Psoas muscle (tissue), 8 donors: ENCODE measurements at places on chromosomes 3 and 15. TPM values are rescaled to one million over a fixed set of nuclear protein-coding genes. Genes with fewer than 3 reads are reported as not detected.
A peak's percentile ranks its signal among the peaks of the same experiment; 100 is the strongest.

GRCh38 chr15:71730277-71731144, 79.8 kb upstream of the NR2E3 start:
- no peak for DNase-seq

- DNase-seq: no peak
Measured at GRCh38 chr15:74725225-74725774, at the start of gene CYP1A1. Gene CYP1A1, minus strand, starts transcription at chr15:74725528. Its CDS starts 2,431 bp downstream, at chr15:74723097.

Gene LRRC31
- 0.01 TPM for polyA plus RNA-seq

DNA sequence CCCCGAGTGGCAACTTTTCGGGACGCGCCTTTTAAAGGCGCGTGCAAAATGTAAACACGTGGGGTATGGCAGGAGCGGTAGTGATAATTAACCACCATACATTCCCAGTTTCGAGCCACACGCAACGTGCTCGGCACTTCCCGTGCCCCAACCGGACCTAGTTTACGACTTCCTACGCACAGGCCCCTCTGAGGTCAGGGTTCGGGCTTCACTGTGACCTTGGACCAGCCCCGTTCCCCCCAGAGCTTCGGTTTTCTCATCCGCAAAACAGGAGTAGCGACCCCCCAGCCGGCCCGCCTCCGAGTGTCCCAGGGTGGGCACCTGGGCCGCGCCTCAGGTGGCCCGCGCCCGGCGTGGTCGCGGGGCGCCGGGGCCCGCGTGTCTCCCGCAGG, 451 bp downstream of the CHCHD4 start:
- DNase-seq: peak; percentile 86

- no peak for DNase-seq
Measured at GRCh38 chr15:40750885-40751284, 4.2 kb downstream of the RMDN3 start.

- no peak for DNase-seq
Measured at GRCh38 chr3:12585970-12586369, 29.1 kb downstream of the MKRN2 start.

DNA sequence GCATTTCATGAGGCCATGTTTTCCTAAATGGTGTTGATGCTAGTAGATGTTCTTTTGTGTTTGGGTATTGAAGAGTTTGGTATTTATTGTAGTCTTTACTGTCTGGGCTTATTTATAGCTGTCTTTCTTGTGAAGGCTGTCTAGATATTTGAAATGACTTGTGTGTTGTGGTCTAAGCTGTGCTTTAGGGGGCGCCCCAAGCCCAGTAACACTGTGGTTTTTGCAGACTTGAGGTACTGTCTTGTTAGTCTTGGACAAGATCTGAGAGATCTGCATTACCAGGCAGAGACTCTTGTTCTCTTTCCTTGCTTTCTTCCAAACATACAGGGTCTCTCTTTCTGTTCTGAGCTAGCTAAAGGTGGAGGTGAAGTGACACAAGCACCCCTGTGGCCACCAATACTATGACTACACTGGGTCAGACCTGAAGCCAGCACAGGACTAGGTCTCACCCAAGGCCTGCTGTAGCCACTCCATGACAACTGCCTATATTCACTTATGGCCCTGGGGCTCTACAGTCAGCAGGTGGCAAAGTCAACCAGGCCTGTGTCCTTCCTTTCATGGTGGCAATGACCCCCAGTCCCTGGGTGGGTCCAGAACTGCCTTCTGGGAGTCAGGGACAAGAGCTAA, 152.1 kb upstream of the TBC1D5 start:
- no peak for DNase-seq

Gene MYZAP
- polyA plus RNA-seq: 3.4 TPM

GRCh38 chr3:43435706-43436105, 149.4 kb downstream of the SNRK start:
- no peak for DNase-seq

DNA sequence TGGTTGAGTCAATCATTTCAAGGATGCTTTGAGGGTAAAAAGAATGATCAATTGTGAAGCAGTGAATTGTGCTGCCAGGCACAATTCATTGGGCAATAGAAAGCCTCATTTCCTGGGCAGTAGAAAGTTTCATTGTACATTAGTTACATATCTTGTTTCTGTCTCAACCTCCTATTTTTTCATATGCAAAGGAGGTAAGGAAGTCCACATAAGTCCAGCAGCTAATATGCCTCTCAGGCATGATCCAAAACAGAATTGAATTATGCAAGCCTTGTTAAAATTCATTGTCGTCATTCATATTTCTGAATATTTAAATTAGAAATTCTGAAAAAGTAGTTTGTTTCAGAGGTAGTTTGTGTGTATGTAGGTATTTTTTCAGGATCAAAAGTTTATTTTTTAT, 65.8 kb downstream of the TFRC start:
- DNase-seq: no peak

- DNase-seq: no peak
Measured at GRCh38 chr3:140706360-140706759, 28.5 kb downstream of the TRIM42 start.

GRCh38 chr3:165827883-165828282, 9.3 kb downstream of the BCHE start:
- DNase-seq: no peak

Gene FSIP1
- 0.04 TPM for polyA plus RNA-seq

Gene TRIM42
- polyA plus RNA-seq: not detected

GRCh38 chr3:186630950-186631641, 9.1 kb upstream of the FETUB start:
- no peak for DNase-seq

Gene PRTG
- polyA plus RNA-seq: 0.25 TPM

- DNase-seq: no peak
Measured at GRCh38 chr15:49506341-49506740, 83.3 kb downstream of the FGF7 start.

DNA sequence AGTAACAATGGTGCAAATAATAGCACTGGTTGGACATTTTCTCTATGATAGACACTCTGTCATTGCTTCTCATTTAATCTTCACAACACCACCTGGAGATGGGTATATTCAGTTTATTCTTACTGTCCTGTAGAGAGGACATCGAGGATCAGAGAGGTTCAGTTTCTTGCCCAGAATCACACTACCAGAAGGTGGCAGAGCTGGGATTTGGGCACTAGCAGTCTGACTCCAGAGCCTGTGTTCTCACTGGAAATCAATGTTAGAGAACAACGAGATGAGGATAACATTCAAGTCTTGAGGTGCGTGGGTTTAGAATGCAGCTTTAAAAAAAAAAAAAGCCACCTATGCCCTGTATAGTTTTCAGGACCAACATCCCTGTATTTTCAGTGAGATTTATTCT, 127.8 kb downstream of the SYNPR start:
- DNase-seq: no peak

DNA sequence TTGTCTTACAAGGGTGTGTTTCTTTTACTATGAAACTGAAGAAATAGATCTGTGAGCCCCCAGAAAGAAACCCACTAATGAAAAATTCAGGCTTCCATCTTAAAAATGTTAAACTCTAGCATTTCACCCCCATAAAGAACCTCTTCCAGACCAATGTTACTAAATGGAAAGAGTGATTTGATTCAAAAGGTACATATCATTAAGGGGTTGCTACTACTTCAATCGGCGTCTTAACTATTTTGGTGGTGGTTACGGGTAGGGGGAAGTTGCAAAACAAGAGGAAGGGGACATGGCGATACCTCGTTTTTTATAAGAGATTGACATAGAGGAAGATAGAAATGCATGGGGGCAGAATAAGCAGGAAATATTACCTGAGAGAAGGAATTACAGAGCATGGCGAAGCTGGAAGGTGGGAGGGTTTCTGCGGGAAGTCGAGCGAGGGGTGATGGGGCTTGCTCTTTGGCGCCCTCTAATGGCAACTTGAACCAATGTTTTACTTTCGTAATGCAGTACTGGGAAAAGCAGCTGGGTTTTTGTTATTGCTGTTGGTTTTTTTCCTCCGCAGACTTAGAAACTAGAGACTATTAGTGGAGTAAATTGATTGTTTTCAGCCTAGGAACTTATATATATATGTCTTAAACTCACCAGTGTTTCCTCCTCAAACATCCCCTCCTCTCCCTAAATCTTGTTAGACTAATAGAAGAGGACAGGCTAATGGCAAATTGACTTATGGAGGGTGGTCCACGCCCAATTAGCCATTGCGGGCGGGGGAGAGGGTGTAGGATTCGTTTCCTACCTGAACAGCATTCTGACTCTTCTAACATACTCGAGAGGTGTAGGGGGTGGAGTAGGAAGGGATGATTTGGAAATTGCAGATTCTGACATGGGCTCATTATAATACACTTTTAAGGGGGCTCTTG, 11.3 kb upstream of the SOX2 start:
- DNase-seq: no peak

DNA sequence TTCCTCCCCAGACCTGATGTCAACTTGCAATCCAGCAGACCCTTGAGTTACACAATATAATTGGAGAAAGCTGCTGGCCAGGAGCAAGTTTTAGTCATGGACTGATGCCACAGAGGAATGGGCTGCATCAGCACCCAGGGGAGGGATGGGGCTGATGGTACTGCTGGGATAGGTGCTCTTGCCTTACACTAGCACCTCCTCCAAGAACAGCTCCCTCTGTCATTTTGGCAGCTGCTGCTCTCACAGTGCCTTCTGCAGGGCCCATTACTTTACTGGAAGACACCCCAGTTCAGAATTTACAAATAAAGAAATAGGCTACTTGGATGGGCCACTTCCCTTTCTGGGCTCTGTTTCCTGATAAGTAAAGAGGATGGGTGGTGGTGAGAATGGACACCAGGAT, 85.3 kb upstream of the RORA start:
- no peak for DNase-seq

- DNase-seq: no peak
Measured at GRCh38 chr15:46853600-46853999, 863.7 kb upstream of the SEMA6D start.

DNA sequence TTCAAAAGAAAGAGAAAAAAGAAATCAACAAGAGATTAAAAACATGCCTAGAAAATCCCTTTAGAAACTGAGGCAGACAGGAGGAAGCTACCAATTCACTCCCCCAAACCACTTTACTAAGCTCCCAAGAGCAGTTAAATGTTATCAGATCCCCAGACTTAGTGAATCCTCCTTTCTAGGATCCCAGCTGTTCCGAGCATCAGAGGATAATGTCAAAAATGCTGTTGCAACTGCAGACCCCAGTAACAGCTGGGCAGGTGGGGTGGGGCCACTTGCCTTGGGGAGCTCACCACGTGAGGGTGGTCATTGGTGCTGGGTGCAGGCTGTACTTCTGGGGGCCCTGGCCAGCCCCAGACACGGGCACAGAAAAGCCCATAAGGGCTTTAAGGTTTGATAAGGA, 9.1 kb downstream of the POMGNT2 start:
- DNase-seq: no peak

DNA sequence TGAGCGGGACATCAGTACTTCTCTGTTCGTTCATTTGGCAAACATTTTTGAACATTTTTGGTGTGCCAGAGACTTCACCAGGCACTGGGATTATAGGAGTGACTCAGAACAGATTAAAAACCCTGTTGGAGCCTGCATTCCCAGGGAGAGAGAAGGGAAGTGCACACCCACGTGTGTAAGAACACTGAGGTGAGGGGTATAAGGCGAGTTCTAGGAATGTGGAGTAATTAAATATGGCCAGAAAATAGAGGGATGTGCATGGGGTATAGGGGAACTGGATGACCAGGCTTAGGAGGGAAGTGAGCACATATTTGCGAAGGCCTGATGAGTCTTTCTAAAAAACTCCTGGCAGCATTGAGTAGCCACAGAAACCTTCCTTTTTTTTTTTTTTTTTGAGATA, 401.2 kb upstream of the C2CD4B start:
- no peak for DNase-seq

Gene GUCA1C
- polyA plus RNA-seq: not detected

- DNase-seq: no peak
Measured at GRCh38 chr3:56942523-56942922, 117.9 kb upstream of the SPATA12 start.

DNA sequence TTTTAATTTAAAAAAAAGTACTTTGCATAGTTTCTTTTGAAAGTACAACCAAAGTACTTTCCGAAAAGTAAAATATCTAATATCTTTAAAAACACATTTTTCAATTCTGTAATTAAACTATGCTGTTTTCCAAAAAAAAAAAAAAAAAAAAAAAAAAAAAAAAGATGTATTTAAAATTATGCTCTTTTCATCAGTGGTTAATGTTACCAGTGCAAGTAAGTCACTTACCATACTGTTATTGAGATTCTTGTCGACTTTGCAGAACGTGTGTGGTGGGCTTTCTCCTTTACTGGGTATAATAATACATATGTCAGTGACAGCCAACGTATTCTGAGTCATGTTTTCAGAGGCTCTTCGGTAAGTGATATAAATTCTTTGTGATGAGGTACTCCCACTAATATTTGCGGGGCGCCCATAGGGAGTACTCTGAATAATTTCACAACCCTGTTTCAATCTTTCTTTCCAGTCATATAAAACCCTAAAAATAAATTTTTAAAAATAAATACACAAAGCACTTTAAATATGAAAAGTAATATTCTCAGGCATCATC, 39.9 kb downstream of the DENND4A start:
- no peak for DNase-seq

- DNase-seq: no peak
Measured at GRCh38 chr3:185737740-185738680, 86.8 kb downstream of the IGF2BP2 start.

GRCh38 chr3:106703524-106703923, 673.7 kb upstream of the CCDC54 start:
- DNase-seq: no peak

GRCh38 chr3:187947927-187948682, 202.8 kb upstream of the BCL6 start:
- peak; percentile 68 for DNase-seq

GRCh38 chr3:189721873-189722665, 90.9 kb downstream of the TP63 start:
- no peak for DNase-seq

Gene PLCL2
- polyA plus RNA-seq: 4.2 TPM

GRCh38 chr15:85700767-85701166, 94.0 kb downstream of the KLHL25 start:
- DNase-seq: no peak

Gene GPR160
- 1.2 TPM for polyA plus RNA-seq

Gene GCNT3
- polyA plus RNA-seq: not detected

Gene TNIK
- polyA plus RNA-seq: 10.9 TPM

- no peak for DNase-seq
Measured at GRCh38 chr15:81288040-81288439, 35.9 kb downstream of the STARD5 start.

DNA sequence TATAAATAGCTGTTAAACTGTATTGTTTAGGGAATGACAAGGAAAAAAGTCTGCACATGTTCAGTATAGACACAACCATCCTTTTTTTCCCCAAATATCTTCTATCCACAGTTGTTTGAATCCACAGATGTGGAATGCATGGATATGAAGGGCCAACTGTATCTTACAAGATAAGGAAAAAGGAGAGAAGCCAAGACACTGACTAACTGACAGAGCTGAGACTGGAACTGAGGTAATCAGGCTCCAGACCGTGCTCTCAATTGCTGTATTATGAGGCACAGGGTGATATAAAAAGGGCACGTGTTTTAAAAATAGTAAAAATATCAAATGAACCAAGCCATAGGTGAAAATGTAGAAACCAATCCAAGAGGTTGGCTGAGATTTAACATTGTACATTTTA, 49.0 kb downstream of the DHX36 start:
- no peak for DNase-seq

- no peak for DNase-seq
Measured at GRCh38 chr3:98630416-98630815, 37.0 kb upstream of the CPOX start.
